ENCODE measurements at places on chromosomes 2 and 18. TPM values are rescaled to one million over a fixed set of nuclear protein-coding genes. Genes with fewer than 3 reads are reported as not detected.

The NT5C1B gene
- total RNA-seq, result not detected

The TSPYL6 gene
- total RNA-seq, result not detected

The SLC5A7 gene
- total RNA-seq, result not detected

The AOX1 gene
- 0.10 TPM for total RNA-seq
